ENCODE measurements at places on chromosomes 1 and 21.

DNA sequence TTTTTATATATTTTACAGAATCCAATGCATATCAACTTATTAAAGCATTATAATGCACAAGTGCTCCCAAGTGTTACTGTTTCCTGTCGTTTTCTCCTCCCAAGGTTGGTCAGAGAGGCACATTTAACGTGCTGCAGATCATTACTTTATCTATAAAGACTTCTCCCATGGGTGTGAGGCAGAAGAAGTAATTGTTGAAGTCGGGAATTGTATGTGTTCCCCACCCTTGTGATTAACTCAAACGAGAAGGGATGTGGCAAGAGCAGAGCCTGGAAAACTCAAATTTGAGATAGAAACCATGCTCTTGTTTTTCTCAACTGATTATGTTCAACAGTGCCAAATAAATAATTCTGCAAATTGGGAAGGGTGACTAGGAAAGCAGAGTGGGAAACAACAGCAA lies 412.5 kb upstream of the ADAMTS5 start:
- no peak for DNase-seq

DNA sequence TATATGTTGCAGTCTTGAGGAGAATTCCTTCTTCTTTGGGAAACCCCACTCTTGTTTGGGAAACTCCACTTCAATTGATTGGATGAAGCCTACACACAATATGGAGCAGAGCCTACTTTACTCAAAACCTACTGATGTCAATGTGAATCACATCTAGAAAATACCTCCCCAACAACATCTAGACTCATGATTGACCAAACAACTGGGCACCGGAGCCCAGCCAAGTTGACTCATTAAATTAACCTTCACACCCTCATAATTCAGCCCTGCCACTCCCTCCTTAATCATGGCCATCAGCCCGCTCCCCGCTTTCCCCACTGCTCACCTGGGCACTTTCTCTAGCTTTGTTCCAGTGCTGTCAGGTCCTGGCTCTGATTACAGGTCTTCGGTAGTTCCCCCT lies 208.1 kb upstream of the MAP1LC3C start:
- no peak for DNase-seq

- DNase-seq = no peak
Measured at GRCh38 chr1:205521686-205522085, 17.2 kb downstream of the CDK18 start.

GRCh38 chr1:217149791-217150190 lies 426.6 kb upstream of the ESRRG start:
- DNase-seq = no peak

DNA sequence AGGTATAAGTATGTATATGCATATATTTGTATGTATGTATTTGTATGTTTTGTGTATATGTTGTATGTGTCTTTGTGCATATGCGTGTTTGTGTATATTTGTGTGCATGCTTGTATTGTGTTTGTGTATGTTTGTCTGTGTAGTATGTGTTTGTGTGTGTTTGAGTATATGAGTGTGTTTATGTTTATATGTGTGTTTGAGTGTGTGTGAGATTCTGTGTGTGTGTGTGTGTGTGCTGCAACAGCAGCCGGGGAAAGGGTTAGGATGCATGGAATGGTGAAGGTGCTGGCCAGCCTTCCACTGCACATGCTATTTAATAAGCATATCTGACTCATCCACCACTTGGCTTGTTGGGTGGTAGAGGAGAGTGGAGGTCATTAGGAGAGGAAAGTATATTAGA lies 46.6 kb upstream of the RAB4A start:
- DNase-seq = peak; percentile 25

DNA sequence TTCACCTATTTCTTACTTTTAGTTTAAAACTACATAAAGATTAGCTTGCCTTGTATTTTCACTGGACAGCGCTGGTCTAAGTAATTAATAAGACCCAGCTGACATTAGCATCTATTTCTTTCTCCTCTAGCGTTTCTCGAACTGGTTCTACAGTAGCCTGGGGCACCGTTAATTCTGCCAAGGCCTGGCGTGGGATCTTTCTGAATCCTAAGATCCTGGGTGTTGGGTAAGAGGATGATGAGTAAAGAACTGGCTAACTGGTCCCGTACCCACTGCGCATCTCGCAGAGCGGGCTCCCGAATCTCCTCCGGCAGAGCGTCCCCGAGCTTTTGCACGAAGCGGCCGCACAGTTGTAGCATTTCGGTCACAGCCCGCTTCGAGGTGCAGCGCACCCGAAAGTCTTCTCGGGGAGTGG lies 309 bp downstream of the NSL1 start:
- DNase-seq = peak; percentile 87

DNA sequence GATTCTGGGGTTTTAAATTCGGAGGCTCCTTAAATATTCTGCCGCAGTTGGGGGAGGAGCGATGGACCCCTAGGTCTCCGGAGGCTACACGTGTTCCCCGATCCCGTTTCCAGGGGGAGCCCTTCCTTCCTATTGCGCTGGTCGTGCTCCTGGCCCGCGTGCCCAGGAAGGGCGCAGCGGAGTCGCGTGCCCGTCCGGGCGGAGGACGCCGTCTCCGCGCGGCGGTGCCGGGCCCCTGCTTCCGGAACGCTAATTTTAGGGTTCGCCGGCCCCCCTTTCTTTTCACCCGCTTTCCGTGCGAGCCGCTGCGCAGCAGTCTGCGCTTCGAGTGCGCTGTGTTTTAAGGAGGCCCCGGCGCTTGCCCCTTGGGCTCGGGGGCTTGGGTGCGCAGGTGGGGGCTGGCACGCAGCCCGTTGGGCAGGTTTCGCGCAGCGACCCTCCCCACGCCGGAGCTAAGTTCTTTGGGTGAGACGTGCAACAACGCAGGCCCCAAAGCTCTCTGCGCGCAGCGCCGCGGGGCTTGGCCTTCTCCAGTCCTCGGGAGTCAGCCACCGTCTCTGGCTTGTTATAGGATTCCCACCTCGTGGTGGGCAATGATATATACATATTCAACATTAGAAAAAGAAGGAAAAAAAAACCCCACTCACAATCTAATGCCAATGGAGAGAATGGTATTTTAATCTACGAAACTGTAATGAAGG lies 43.5 kb upstream of the DNAJC6 start:
- peak; percentile 89 for DNase-seq

- DNase-seq = peak; percentile 23
Measured at GRCh38 chr1:76281306-76281705, 206.8 kb downstream of the ST6GALNAC3 start.

- DNase-seq = no peak
Measured at GRCh38 chr1:34874296-34874952, 14.9 kb upstream of the SMIM12 start.

DNA sequence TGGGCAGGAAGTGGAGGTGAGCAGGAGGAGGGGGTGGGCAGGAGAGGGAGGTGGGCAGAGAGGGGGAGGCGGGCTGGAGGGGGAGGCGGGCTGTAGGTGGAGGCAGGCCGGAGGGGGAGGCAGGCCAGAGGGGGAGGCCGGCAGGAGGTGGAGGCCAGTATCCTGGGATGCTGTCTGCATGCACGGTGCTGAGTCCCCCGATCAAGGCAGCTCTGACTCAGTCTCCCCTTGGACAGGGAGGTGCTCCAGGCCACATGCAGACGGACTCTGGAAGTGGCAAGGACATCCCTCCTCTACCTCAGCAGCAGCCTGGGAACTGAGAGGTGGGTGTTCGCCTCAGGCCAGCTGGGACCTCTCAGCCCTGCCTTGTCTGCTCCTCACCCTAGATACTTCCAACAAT lies 9.9 kb downstream of the IKBKE start:
- DNase-seq = no peak

GRCh38 chr1:208433086-208433485 lies 188.9 kb upstream of the PLXNA2 start:
- peak; percentile 40 for DNase-seq

GRCh38 chr1:26912147-26912490 lies 1.7 kb downstream of the NR0B2 start:
- no peak for DNase-seq

- peak; percentile 93 for DNase-seq
Measured at GRCh38 chr1:28882009-28882628, 32.2 kb upstream of the EPB41 start.

DNA sequence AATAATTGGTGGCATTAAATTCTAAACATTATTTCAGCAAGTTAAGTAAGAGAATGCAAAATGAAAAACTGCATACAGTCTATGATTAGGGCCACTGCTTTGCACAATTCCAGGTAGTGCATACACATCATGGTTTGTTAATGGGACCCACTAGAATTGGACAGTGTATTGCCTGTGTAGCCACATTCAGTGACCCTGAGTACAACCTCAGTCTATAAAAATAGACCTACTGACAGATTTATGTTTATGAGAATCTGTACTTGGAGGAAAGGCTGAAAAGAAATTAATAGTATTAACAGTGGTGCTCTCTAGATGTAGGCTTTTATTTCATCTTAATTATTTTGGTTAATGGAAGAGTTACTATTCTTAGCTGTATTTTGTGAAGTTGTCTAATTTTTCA lies 18.8 kb downstream of the UAP1 start:
- no peak for DNase-seq

DNA sequence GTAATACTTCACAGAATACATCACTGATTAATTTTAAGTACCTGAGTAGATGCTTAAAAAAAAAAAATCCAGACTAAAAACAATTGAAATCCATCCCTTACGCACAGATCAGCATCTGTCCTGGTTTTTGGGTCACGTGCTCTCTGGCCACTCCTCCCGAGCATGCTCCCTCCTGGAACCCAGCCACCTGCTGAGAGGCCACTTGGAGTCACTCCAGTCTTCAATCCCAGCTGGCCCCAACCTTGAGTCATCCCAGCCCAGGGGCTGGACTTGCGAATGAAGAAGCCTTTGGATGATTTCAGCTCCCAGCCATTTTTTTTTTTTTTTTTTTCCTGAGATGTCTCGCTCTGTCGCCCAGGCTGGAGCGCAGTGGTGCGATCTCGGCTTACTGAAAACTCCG lies 8.9 kb downstream of the MAP1LC3C start:
- peak; percentile 59 for DNase-seq

- DNase-seq = no peak
Measured at GRCh38 chr1:10721381-10722321, 74.8 kb downstream of the CASZ1 start.

- DNase-seq = peak; percentile 73
Measured at GRCh38 chr1:101520302-101520701, 283.5 kb downstream of the S1PR1 start.

DNA sequence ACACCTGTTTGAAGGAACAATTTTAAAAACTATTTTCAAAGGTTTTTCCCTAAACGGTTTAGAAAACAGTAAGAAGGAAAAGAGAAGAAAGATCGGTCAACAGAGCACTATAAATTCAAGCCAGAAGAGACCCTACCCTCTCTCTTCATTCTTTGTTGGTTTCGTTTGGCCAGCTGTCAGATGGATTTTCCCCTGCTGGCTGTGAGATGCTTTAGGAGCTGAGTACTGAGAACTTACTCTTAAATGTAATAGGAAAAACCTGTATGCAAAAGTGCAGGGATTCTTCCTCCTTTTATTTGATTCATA lies 1.3 kb upstream of the TXNIP start:
- no peak for DNase-seq

DNA sequence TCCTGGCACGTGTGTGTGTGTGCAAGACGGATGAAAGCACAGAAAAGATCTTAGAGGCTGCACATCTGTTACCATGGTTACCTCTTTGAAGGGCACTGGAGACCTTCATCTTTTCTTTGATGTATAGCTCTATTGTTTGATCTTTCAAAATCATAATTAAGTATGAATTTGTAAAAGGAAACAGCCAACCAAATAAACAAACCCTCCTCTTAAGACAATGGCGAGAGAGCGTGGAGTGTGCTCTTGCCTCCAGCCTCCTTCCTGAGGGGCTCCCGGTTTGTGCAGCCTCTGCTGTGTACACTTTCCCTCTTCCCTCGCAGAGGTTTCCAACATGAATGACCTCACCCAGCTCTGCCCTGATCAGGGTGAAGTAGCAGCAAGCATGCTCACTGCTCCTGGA lies 27.9 kb downstream of the CACNA1S start:
- DNase-seq = no peak

- DNase-seq = no peak
Measured at GRCh38 chr21:15343066-15343465, 278.3 kb upstream of the NRIP1 start.

DNA sequence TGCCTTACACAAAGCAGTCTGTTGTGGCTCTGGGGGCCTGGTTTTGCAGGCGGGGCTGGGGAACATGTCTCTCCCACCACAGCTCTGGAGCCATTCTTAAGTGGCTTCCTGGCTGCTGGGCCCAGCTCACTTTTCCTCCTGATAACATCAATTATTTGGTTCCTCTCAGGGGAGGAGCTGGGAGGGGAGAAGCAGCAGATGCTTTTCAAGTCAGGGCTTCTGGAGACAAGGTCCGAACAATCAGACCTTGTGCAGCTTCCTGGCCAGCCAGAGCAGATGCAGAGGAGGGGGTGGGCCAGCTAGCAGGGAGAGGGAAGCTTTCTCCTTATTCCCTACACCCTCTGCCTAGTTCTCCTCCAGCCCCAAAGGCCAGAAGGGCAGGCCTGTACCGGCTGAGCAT lies 3.7 kb upstream of the PAQR6 start:
- no peak for DNase-seq

DNA sequence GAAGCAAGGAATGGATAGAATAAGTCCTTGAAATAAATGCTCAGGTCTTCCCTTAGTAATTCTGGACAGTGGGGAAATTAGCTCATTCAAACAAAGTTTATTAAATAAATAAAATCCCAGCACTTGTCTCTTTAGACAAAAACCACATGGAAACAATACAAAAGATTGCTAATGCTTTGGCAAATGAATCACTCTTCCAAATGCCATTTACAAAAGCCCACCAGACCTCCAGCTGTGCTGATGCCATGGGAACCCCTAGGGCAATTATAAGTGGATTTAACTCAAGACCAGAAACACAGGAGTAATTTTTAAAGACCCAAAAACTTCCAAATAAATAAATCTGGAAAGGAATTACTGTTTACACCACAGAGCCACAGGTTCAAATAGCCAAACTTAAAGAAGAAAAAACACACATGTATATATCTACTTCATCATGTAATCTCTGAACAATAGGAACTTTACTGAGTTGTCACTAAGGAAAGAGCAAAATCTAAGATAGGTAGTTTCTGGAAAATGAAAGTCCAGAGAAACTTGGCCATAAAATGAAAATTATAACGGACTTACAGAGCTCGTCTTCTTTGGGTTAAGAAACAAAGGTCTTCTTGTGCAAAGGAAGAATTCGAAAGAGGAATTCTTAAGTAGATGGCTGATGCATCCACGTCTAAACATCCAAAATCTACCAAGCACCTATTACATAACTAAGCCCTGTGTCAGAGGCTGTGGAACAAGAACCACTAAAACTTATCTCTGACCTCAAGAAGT lies 399.4 kb downstream of the SMYD3 start:
- DNase-seq = peak; percentile 17

GRCh38 chr1:41609166-41609883 lies 124.8 kb upstream of the EDN2 start:
- DNase-seq = no peak

GRCh38 chr1:9068981-9069325 lies 482 bp downstream of the SLC2A5 start:
- DNase-seq = no peak

DNA sequence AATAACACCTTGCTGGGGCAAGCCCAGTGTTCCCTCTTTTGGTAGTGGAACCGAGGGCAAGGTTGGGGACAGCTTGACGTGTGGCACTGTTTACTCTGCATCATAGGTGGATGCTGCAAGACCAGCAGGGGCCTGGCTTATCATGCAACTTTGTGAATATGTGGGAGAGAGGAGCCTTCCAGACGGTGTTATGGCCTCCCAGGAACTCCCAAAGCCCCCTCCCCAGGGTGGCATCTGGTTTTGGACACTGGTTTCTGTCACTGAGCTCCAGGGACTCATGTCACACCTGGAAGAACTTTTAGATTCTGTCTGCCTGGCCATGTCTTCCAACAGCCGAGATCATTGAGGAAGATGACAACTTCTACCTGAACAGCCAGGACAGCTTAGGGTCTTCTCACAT lies 1.4 kb upstream of the TLR5 start:
- no peak for DNase-seq
